ENCODE measurements at places on chromosomes 1 and 21.

GRCh38 chr1:211800925-211801607 is 29.5 kb downstream of the LPGAT1 start:
- peak; percentile 5 for DNase-seq

GRCh38 chr1:145751491-145752037 is 32.3 kb downstream of the CD160 start:
- DNase-seq = no peak

DNA sequence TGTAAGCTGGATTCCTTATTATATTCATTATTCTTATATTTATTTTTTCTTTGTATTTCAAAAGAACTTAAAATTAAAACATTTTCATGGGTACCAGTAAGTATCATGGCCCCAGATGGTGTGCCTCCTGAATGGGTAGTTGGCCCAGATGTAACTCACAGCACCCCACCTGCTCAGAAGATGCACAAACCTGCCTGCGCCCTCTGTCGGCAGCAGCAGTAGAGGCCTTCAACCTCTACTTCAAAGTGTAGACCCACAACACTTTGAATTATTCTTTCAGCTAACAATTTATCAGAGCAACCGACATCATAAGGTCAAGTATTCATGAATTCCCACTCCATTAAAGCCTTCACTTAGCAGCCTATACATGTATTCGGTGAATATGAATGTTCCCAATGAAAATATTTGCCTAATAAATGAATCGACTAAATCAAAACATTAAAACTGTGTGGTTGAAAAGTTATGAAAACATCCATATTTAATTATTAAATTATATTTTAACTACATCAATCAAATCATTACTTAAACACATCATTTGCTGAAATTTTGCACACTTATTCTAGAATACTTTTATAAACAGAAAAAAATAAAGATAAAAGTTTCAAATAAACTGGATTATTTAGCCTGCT is 25.4 kb downstream of the PIGM start:
- DNase-seq = peak; percentile 82

DNA sequence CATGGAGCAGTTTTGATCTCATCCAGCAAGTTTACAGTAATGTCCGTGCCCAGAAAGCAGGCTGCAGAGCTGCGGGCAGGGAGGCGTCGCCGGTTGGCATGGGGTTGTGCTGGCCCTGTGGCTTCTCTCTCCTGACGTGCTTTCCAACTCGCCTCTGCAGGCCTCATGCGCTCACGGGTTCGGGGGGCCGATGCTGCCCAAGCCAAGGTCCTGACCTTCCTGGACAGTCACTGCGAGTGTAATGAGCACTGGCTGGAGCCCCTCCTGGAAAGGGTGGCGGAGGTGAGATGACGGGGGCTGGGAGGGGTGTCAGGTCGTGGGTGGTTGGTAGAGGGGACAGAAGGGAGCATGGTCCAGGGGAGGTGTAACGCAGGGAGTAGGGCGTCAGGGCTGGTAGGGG is 176.1 kb downstream of the GALNT2 start:
- no peak for DNase-seq

- no peak for DNase-seq
These were observed 60.2 kb upstream of the CFAP126 start for GRCh38 chr1:161427733-161428516.

DNA sequence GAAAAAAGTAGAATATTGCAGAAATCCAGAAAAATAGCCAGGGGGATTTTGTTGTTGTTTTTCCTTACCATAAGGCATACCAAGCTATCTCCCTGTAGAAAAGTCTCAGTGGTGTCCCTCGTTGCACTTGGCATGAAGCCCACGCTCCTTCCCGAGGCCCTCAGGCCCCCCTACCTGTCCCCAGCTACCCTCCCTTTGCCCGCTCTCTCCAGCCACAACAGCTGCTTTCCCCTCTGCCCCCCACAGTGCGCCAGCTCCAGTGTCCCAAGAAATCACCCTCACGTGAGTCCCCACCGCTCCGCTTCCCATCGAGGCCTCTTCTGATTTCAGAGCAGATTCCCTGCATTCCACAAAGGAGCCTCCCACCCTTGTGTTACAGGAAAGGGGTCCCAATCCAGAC is 8.4 kb downstream of the AGTRAP start:
- DNase-seq = no peak
